Left kidney (tissue), 8 donors: ENCODE measurements at places on chromosomes 6 and 20. TPM values are rescaled to one million over a fixed set of nuclear protein-coding genes. Genes with fewer than 3 reads are reported as not detected.

DNA sequence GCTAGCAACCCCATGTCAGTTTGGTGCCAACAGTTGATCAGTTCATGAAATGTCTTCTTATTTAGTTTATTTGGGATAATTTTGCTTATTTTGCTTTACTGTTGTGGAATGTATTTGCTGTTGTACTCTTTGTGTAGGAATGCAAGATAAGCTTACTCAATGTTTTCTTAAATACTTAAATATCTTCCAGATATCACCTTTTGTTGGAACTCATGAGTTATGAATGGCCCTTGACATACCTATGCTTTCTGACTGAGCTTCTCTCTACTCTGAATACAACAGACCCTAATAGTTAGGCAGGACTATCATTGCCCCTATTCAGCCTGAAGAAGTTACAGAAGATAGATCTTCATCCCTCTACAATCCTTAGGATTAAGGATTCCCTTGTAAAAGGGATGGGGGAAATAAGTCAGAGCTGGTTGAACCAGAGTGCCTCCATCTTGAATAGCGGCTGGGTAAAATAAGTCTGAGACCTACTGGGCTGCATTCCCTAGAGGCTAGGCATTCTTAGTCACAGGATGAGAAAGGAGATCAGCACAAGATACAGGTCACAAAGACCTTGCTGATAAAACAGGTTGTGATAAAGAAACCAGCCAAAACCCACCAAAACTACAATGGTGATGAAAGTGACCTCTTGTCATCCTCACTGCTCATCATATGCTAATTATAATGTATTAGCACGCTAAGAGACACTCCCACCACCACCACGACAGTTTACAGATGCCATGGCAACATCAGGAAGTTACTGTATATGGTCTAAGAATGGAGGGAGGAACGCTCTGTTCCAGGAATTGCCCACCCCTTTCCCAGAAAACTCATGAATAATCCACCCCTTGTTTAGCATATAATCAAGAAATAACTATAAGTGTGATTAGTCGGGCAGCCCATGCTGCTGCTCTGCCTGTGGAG, 196.9 kb downstream of the AKAP7 start:
- DNase-seq: no peak

GRCh38 chr6:105346052-105346451, 56.8 kb downstream of the PREP start:
- DNase-seq: no peak

C6orf58 gene
- polyA plus RNA-seq: 1.2 TPM

DNA sequence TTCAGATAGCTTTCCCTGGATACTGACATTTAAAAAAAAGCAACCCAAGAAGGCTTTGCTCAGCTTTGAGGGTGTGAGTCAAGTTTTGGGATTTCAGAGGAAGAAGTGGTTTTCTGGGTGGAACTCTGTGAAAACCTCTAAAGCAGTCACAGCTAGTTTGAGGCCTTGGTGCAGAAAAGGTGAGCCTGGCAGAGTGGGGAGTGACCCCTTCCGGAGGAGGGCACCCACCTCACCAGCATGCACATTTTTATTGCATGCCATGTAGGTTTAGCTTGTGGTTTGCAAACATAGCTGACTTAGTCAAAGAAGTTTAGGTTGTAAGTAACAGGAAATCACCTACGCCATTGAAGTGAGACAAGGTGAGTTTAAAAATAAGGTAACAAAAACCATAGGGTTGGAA, 146.8 kb upstream of the PMEPA1 start:
- DNase-seq: no peak

- no peak for DNase-seq
Measured at GRCh38 chr6:6803180-6803977, 214.9 kb downstream of the LY86 start.

SRSF12 gene
- 20.1 TPM for polyA plus RNA-seq

- no peak for DNase-seq
Measured at GRCh38 chr6:25150031-25150430, 129.1 kb upstream of the CARMIL1 start.

DNA sequence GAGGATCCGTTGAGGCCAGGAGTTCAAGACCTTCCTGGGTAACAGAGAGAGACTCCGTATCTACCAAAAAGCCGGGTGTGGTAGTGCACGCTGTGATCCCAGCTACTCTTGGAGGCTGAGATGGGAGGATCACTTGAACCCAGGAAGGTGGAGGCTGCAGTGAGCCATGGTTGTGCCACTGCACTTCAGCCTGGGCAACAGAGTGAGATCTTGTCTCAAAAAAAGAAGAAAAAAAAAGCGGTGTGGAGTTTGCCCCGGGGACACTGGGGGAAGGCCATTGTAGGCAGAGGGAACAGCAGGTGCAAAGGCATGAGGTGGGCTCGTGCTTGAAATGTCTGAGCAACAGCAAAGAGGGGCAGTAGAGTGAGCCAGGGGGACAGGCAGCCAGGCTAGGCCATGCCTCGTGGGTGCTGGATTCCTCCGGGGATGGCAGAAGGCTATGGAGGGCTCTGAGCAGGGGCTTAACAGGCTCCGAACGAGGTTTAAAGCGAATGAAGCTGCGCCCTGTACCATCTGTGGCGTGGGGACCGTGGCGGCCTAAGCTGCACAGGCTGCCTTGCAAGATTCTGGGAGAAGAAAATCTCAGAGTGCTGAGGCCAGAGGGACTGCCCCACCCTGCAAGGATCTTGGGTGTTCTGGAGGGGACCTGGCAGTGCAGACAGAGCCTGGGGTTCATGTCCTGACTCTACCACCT, 36.9 kb upstream of the NOL4L start:
- DNase-seq: no peak

WFDC12 gene
- polyA plus RNA-seq: not detected

DNA sequence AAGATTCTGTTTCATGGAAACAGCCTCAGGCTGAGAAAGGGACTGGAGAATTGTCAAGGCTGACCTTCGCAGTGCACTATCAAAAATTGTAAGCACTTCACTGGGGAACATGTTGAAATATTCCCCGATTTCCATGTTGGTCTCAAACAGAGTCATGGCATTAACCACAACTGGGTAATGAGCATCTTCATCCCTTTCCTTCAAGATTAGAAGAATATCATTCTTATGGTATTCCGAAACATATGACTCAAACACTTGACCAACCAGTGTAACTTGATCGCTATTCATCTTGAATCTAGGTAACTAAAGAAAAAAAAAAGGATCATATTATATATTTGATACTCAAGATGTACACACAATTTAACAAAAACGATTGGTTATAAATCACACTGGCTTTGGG, 3.5 kb downstream of the MCM9 start:
- no peak for DNase-seq

DNA sequence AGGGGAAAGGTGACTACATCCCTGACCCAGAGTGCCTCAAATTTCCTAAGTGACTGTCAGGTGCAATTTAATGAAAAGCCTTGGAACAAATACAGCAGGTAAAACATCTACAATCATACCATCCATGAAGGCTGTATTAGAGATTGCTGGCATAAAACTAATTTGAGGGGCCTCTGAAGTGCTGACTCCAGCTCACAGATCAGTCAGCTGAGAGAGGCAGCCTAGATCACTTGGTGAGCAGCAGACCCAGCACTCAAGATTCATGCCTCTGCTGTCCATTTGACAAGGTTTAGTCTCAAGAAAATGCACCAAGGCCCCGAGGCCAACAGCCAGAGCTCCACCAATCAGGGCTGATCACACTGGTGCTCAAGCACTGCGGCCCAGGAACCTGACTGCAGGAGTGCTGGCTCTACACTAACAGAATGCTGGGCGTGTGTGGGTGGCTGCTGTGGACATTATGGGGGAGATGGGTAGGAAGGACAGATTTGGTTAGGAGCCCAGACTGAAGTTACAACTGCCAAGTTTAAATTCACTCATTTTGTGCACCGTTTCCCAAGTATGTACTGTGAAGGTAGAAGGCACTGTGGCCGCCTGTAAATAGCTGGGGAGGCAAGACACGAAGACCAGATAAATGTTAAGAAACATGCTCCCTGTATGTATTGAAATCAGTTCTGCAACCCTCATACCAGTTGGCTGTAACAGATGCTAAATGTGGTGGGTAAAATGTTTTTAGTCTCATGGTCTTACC, 28.2 kb downstream of the SNX5 start:
- no peak for DNase-seq

DNA sequence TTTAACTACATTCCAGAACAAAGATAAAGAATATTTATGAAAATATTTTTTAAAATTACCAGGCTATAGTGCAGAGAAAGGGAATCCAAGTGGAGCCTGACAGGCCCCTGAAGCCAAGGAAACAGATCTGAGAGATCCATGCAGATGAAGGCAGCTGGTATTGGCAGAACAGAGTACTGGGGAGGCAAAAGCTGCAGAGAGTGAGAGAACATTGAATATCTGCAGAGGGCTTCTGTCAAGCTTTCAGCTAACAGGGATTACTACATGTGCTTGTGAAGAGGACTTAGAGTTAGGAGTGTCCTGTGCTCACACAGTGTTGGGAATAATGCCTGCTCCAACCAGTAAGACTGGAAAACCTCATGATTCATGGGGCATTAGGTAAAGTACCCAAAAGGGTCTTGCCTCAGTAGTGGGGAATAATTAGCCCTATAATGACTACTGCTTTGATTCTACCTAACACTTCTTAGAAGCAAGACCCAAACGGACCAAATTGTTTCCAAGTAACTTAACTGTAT, 657.2 kb downstream of the DHX35 start:
- DNase-seq: no peak

DNA sequence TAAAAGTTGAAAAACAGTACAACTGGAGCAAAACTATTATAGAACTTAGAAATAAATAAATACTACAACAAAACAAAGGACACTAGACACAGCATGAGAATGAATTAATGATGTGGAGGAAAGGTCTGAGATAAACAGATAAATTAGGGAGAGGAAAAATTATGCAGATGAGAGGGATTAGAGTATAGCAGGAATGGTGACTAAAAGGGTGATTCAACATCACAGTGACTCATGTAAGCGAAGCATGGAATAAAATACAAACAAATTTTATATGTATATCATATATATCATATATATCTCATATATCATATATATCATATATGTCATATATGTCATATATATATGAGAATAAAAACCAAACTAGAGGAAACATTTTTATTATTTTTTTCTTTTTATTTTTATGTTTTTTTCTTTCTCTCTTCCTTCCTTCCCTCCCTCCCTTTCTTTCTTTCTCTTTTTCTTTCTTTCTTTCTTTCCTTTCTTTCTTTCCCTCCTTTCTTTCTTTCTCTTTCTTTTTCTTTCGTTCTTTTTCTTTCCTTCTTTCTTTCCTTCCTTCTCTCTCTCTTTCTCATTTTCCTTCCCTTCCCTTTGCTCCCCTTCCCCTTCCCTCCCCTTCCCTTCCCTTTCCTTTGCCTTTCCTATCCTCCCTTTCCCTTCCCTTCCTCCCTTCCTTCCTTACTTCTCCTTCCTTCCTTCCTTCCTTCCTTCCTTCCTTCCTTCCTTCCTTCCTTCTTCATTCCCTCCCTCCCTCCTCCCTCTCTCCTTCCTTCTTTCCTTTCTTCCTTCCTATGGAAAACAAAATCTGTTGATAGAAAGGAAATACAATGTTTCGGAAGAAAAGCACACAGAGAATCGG, 1014.6 kb downstream of the GRIK2 start:
- no peak for DNase-seq

RAB5IF gene
- 62.4 TPM for polyA plus RNA-seq

- no peak for DNase-seq
Measured at GRCh38 chr6:169866668-169867521, 115.5 kb downstream of the ERMARD start.

ARFGEF3 gene
- 8.5 TPM for polyA plus RNA-seq

DNA sequence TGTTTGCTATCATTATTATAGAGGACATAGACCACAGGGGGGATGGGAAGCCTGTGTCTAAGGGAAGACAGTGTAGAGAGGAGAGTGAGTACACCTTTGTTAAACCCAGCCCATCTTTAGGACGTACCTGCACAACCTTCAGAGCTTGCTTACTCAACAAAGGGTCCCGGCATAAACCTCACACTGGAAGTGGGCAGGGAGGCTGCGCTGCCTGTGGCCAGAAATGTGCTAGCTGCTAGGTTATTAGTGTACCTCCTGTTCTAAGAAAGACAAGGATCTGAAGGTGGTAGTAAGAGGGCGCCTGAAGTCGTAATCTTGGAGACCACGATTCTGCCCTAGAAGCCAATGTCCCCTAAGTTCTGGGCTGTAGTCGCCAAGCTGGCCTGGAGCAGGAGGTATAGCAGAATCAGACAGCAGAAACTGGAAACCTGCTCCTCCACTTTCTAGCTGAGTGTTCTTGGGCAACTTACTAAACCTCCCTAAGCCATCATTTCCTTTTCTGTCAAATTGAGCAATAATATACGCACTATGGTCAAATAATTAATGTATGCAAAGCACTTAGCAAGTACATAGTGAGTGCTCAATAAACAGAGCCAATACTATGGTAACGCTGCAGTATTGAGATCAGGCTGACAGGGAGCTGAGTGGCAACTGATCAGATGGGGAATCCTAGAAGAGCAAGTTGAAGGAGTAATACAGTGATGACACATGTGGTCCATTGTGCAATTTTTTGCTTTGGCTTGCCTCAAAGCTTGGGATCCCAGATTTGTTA, 16.8 kb upstream of the AKIRIN2 start:
- DNase-seq: no peak

NMBR gene
- 0.25 TPM for polyA plus RNA-seq

DNA sequence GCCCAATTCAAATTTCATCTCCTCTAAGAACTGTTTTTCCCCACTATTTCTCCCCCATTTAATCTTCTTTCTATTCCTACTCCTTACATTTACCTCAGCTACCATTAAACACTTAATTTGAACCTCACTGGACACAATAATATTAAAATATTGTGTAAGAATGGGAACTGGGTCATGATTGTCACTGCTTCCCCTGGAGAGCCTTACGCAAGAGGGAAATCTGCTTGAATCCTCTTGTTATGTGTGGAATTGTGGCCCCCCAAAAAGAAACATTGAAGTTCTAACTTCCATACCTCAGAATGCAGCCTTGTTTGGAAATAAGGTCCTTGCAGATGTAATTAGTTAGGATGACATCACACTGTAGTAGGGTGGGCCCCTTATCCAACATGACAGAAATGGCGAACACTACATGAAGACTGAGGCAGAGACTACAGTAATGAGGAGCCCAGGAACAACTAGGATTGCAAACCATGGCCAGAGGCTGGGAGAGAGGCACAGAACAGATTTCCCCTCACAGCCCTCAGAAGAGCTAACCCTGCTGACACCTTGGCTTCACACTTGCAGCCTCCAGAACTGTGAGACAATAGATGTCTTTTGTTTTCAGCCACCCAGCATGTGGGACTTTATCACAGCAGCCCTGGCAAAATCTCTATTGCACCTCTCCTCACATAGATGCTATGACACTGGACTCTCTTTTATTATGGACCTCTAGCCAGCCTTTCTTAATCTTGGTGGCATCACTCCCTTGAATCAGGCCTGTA, 29.9 kb downstream of the HIVEP2 start:
- DNase-seq: no peak

DNA sequence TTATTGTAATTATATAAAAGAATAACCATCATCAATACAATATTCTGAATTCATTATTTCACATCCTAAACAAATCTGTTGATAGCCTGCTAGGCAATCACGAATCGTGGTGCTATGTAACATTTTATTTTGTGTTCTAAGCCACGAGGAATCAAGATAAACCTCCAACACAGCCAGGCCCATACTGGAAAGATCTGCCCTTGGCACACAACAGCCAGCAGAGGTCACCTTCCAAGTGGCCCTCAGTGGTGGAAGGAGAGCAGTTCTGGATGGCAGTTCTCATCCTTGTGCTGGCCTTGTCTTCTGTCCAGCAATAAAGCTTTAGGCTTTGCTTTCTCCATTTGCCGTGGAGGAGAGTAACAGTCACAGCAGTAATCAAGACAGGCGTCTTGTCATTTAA, 13.2 kb downstream of the ZNF831 start:
- DNase-seq: no peak
